Daoy (cell line): ENCODE measurements at places on chromosomes 2 and 18.
A peak's percentile ranks its signal among the peaks of the same experiment; 100 is the strongest.

- DNase-seq: no peak
Observed at GRCh38 chr2:99420031-99420430, 69.8 kb downstream of the REV1 start.

GRCh38 chr2:76640905-76641304, 881.3 kb downstream of the LRRTM4 start:
- no peak for DNase-seq

DNA sequence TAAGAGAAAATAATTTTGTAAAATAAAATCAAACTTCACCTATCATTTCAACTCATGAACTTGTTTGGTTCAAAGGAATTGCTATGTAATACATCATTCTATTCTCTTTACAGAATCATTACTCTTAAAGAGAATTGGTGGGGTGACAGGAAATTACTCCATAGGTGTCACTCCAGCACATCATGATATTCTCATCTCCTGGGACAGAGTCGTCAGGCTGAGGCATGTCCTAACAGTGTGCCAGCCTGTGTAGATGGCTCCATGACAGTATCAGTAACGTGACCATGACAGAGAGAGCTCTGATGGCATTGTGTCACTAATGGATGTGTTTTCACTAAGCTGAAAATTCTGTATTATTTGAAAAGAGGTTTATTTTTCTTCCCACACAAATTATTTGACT, 13.9 kb downstream of the SPATS2L start:
- DNase-seq: no peak

DNA sequence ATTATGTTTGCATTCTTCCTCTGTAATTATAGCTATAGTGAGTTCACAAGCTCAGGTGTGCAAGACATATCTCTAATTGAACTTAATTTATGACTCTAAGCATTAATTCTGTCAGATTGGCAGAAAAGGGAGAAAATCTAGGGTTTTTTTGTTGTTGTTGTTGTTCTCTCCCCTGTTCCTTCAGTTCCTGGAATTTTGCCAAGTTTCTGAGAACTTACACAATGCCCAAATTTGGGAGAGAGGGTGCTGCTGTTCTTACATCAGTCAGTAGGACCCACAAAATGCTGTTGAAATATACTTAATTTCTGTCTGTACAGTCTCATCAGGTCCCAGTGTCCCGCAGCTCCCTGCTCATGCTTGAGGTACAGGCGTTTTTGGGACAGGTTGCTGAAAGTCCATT, 221.8 kb upstream of the RBMS1 start:
- no peak for DNase-seq

DNA sequence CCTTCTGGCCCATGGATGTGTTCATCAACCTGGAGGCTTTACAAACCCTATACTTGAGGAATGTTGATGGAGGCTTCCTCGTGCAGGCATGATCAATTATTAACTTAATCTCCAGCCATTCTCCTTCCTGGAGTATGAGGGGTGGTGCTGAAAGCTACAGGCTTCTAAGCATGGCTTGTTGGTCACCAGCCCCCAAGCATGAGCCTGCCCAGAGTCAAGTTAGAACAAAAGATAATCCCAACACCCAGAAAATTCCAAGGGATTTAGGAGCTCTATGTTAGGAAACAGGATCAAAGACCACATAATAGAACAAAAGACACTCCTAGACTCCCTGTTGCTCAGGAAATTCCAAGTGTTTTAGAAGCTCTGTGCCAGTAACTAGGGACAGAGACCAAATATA, 63.1 kb downstream of the FAM171B start:
- DNase-seq: no peak

- no peak for DNase-seq
Observed at GRCh38 chr2:151056870-151057269, 204.8 kb downstream of the RBM43 start.

DNA sequence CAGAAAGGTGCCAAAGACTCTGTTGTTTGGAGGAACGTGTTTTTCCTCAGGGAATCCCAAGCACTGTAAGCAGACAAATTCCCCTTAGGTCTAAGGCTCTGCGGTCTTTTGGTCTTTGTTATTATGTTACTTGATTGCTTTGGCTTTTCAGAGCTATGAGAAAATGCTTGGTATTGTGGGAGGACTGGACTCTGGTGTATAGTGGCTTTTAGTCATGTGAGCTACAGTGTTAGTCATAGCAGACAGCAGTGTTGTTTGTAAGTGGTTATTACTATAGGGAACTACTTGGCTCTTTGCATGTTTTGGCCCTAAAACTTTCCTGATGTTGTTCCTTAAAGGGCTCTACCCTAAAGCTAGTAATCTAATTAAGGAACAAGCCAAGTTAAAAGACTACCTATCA, 956.2 kb upstream of the LRATD1 start:
- no peak for DNase-seq

DNA sequence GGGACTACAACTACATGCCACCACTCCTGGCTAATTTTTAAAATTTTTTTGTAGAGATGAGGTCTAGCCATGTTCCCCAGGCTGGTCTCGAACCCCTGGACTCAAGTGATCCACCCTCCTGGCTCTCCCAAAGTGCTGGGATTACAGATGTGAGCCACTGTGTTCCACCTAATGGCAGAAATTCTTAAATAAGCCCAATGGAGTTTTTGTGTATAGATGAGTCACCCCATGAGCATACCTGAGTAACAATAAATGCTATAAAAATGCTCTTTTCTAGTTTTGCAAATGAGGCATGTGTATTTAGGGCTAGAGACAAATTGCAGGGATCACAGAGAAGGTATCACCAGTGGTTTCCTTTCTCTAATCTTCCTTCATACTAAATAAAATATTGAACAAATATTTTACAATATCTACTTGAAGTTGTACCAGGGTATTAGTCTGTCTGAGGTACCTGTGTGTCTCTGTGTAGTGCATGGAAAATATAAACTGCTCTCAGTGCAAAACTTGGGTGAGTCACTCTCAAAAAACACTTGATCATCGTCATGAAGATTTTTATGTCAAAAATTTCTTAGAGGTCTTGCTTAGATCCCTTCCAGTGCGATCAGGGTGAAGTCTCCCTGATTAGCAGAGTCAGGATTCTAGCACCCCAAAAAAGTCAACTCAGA, 337.1 kb upstream of the MMADHC start:
- DNase-seq: no peak

DNA sequence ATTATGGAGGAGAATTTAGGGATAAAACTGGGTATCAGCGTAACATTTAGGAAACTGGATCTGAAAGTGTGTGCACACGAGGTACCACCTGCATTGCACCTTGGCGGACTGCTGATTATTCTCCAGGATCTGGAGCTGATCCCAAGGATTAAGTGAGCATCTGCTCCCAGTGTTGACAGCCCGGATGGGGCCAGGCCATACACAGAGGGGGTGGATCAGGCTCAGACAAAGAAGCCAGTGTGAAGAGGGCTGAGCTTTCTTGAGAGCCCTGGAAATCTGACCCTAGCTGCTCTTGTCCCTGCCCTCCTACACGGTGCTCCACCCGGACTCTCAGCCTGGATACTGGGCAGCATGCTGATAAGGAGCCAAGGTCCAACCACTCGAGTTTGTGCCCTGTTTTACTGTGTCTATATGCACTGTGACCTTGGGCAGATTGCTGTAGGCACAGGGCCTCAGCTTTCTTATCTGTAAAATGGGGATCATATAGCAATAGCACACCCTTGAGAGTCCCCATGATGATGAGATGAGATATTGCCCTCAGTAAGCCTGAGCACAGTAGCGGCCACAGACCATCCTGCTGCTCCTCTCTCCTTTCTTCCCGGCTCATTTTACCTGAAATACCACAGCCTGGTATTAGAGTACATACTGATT, 396.8 kb upstream of the CELF4 start:
- no peak for DNase-seq

DNA sequence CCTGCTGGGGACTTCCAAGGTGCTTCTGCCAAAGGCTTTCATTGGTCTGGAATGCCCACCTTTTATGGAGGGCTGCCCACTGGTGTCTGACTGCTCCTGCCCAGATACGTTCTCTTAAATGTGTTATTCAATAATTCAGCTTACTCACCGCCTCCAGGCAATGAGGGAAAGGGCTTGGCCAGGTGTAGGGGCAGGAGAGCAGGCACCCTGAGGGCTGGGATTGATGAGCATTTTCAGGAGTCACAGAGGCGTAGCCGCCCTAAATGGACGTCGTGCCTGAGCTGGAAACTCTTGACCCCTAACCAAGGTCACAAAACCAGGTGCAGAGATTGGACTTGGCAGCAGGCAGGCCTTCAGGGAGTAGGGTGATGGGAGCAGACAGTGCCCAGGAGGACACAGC, 26.8 kb downstream of the MAL start:
- DNase-seq: no peak

GRCh38 chr18:41767960-41768359, 187.1 kb upstream of the PIK3C3 start:
- no peak for DNase-seq

DNA sequence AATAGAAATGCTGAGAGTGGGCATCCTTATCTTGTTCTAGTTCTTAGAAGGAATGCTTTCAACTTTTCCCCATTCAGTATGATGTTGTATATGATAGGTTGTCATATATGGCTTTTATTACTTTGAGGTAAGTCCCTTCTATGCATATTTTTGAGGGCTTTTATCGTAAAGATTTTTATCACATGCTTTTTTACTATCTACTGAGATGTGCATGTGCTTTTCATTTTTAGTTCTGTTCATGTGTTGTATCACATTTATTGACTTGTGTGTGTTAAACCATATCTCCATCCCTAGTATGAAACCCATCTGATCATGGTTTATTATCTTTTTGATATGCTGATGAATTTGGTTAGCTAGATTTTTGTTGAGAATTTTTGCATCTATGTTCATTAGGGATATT, 1008.8 kb downstream of the CNTNAP5 start:
- DNase-seq: no peak

- peak; percentile 31 for DNase-seq
Observed at GRCh38 chr2:43169987-43170386, 56.4 kb downstream of the ZFP36L2 start.

DNA sequence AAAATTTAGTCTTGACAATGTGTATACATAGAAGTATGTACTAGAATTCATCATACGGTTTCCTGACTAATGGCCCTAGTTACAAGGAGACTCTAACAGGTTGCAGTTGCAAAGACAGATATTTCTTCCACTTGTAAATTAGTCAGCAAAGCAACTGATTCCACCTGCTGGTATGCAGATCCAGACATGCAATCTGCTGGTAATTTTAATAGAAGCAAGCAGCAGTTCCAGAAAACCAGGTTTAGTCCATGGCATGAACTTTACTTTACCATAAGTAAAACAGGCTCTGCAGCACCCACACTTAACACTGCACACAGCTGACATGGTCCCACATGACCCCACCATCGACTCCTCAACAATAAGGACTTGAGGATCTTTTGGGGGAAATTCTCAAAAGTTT, 110.9 kb upstream of the SP3 start:
- no peak for DNase-seq

DNA sequence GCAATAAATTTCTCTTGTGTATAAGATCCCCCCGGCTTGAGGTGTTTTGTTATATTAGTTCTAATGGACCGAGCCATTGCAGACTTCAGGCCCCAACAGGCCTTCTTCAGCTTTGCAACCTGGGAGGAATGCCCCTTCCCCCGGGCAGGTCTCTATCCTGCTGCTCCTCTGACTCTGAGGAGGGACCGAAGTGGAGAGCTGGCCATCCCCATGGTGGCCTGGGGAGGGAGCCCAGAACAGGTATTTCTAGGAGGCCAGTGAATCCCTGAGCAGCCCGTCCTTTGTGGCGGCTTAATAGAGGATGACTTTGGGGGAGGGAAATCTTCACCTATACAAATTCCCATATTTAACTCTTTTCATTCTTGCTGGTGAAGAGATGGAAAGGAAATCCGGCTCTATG, 715.8 kb upstream of the SOX11 start:
- no peak for DNase-seq

DNA sequence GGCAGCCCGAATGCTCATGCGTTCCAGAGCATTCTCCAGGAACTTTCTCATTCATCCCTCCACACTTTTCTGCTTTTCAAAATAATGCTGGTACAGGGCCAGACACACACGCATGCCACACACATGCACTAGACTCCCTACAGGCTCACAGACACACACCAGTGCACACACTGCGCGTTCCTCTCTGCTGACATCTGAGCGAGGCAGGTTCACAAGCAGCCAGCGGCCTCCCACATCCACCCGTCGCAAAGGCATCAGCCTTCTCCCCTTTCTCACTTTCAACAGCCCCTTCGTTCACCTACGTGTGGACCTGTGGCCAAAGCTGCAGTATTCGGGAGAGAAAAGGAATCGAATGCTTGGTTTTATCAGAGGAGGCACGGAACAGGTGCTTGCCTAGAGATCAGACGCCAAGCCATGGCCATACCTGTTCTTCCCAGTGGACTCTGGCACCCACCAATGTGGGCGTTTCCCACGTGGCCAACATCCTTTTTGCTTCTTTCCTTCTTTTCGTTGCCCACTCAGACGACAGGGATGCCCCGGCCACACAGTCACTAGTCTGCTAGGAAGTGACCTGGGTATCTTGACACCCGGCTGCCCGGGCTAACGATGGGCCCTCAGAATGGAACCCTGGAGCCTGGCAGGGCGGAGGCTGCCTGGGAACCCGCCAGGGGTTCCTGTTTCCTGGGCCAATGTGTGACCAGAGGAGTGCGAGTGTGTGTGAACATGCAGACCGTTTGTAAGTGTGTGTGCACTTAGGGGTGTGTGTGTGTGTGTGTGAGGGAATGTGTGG, 85.8 kb upstream of the ID2 start:
- DNase-seq: no peak

GRCh38 chr2:204116159-204116792, 179.7 kb downstream of the ICOS start:
- no peak for DNase-seq

DNA sequence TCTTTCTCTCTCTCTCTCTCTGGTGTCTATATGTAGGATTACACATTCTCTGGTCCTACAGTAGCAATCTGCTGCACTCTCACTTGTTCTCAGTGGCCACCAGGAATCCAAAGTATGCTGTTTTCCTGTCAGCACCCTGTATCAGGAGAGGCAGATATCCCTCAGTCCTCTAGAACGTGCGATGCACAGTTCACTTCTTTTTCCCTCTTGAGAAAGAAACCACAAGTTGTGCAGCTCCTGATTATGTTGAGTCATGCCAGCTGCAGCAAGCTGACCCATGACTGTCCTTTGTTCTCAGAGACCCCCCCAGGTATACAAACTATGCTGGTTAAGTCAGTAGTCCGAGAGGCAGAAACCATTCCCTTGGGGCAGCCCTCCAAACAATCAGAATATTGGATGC, 54.6 kb downstream of the LANCL1 start:
- DNase-seq: peak; percentile 6

DNA sequence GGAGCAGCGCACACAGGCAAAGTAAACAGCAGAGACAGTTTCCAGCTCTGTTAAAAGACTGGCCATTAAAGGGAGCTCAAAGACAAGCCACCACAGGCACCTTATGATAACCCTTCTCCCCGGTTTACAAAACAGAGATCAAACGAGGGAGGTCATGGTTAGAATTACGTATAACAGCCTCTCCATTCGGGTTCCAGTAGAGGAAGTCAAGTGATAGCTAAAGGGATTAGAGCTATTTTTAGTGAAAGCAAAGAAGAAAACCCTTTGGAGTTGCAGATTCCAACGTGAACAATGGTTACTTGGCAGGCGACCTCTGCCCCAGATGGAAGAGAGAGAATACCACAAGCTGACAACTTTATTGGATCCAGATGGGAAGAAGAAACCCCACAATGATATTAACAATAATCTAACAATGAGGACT, 31.2 kb upstream of the EDAR start:
- DNase-seq: peak; percentile 32

- peak; percentile 33 for DNase-seq
Observed at GRCh38 chr2:75896779-75897366, 186.2 kb upstream of the GCFC2 start.

- DNase-seq: no peak
Observed at GRCh38 chr18:11405804-11406203, 203.6 kb upstream of the SLC35G4 start.
